SHP77 treated with DMSO at 0.1 percent for 48 hours (cell line): ENCODE measurements at places on chromosomes 6 and 20.

DNA sequence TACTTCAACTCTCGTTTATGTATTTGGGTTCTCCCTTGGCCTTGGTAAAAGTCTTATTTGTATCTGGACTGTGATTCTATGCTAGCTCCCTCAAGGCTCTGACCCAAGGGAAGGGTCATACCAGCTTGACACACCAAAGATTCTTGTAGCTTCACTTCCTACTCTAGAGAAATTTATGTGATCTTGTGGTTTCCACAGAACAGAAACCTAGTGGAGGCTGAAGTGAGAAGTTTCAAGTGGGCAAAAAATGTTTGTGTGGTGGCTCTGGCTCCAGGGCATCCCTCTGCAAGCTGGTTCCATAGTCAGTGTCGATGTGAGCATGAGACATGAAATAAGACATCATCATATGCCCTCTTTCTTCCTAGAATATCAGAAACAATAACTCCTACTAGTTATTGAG lies 48.1 kb upstream of the TNFRSF21 start:
- no peak for DNase-seq

GRCh38 chr20:59778615-59779200 lies 154.7 kb downstream of the SYCP2 start:
- no peak for DNase-seq

- peak; percentile 17 for DNase-seq
Observed at GRCh38 chr6:135311446-135312200, 130.5 kb downstream of the MYB start.

- no peak for DNase-seq
Observed at GRCh38 chr20:40638414-40638813, 50.6 kb downstream of the MAFB start.

GRCh38 chr6:143578054-143578453 lies 66.5 kb upstream of the FUCA2 start:
- no peak for DNase-seq

GRCh38 chr20:36562724-36563123 lies 10.7 kb upstream of the TGIF2 start:
- no peak for DNase-seq

DNA sequence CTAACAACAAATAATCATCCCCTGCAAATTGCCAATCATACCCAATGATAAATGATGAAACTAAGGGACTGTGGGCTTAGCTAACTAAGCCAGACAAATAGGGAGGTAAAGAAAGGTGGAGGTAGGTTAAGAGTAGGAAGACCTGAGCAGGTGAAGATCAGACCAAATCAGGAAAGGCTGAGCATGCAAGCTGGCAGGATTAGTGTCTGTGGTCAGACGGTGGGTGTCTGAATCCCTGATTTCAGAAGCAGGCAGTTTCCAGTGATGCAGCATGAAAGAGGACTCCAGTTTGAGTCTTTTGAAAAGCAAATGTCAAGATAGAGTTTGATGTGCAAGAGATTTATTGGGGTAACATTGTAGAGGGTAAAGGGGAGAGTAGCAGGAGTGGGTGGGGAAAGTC lies 181.4 kb upstream of the MYLIP start:
- no peak for DNase-seq

DNA sequence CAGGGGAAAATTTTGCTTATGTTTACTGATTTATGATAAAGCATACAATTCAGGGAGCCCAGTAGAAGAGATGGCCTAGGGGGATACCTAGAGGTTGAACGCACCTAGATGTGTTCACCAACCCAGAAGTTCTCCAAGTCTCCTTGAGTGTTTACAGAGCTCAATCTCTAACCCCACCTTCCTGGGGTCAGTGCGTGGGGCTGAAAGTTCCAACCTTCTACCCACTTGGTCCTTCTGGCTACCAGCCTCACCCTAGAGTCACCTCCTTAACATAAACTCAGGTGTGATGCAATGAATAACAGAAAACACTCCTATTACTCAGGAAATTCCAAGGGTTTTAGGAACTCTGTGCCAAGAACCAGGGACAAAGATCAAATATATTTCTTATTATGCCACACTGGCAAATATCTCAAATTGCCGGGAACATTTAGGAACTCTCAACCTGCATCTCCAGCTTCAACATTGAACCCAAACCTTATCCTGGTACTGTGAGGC lies 26.4 kb downstream of the AFG1L start:
- DNase-seq, result no peak

DNA sequence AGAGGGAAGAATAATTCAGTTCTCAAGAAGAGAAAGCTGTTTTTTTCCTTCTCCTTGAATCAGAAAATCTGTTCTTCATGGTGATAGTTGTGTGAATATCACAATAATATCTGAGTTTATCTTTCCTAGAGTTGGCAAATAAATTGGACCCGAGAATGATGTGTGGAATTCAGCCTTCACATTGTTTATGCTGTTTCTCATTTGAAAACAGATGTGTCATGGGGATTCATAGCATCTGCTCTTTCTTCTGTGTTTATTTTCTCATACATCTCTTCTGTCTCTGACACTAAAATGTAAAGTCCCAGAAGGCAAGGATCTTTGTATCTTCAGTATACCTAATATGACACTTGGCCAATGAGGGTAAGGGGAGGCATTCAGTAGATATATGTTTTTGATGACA lies 103.6 kb upstream of the SGK1 start:
- DNase-seq, result no peak

GRCh38 chr6:158143700-158144099 lies 24.4 kb downstream of the SERAC1 start:
- DNase-seq, result no peak

- no peak for DNase-seq
Observed at GRCh38 chr6:111162504-111162903, 75.2 kb downstream of the SLC16A10 start.

DNA sequence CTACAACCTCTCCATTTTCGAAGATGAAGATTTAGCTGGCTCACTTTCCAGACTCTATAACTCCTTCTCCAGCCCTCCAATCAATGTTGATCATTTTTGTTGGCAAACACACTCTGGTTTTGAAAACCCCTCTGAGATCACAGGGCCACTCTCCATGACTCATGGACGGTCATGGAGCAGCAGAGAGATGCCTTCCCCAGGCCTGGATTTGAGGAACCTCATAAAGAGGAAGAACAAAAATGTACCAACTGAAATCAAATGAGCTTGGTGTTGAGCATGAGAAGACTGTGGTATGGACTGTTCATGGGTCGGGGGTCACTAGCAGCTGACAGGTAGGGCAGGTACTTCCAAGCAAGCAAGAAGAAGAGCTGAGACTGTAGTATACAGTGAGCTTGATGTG lies 112.8 kb upstream of the INSM1 start:
- DNase-seq, result no peak

- DNase-seq, result no peak
Observed at GRCh38 chr6:30743099-30744053, 889 bp upstream of the FLOT1 start.

DNA sequence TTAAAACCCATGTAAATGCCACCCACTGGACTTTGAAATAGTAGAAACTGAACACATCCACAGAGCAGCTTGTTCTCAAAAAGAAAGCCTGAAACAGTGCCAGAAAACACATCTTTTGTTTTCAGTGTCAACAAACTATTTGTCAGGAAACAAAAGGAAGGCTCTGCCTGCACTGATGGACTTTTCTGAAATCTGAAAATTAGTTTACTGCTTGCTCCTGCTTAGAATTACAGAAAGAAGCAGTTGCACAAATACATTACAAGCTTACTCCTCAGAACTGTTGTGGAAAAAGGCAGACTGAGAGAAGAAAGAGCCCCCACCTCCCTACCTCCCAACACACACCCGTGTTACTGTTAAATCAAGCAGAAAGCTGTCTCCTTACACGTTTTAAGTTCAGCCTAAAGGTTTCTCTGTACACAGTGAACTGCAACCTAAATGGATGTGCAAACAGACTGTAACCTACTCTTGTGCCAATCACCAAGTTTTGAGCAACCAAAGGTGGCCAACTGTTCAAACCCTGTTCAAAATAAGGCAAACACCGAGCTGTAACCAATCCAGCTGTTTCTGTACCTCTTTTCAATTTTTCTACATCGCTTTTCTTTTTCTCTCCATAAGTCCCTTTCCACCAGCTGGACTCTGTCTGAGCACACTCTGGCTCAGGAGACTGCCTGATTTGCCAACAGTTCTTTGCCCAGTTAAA lies 43.7 kb downstream of the FRK start:
- DNase-seq, result no peak

- DNase-seq, result no peak
Observed at GRCh38 chr6:150324044-150324443, 44.8 kb upstream of the IYD start.

- no peak for DNase-seq
Observed at GRCh38 chr20:47610945-47611250, 109.2 kb downstream of the NCOA3 start.

GRCh38 chr20:43749734-43750294 lies 23.0 kb upstream of the GTSF1L start:
- DNase-seq, result no peak

GRCh38 chr20:57507477-57507876 lies 17.5 kb downstream of the CTCFL start:
- no peak for DNase-seq

GRCh38 chr6:84271061-84271716 lies 43.7 kb upstream of the CEP162 start:
- DNase-seq, result no peak

DNA sequence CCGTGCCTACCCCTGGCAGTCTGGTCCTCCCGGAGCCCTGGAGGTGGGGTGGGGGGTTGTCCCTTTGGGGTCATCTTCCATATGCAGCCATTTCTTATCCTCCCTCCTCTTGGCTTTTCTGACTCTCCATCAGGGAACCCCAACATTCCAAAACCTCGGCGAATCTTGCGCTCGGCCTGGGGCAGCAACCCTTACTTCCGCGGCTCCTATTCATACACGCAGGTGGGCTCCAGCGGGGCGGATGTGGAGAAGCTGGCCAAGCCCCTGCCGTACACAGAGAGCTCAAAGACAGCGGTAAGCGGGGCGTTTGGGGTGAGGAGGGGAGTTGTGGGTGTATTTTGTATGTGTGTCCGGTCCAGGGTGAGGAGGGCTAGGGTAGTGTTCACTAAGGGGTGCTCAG lies 168.0 kb upstream of the RNF24 start:
- DNase-seq, result no peak

GRCh38 chr20:16476032-16476431 lies 97.2 kb downstream of the KIF16B start:
- peak; percentile 50 for DNase-seq

- DNase-seq, result no peak
Observed at GRCh38 chr6:119255492-119255891, 94.1 kb downstream of the MAN1A1 start.

GRCh38 chr6:165715428-165715827 lies 52.4 kb upstream of the PDE10A start:
- DNase-seq, result no peak

GRCh38 chr6:74357321-74357720 lies 661.3 kb downstream of the CD109 start:
- DNase-seq, result no peak

- DNase-seq, result no peak
Observed at GRCh38 chr20:48563191-48563870, 264.5 kb downstream of the PREX1 start.
